ENCODE measurements at places on chromosomes 6 and 20.

DNA sequence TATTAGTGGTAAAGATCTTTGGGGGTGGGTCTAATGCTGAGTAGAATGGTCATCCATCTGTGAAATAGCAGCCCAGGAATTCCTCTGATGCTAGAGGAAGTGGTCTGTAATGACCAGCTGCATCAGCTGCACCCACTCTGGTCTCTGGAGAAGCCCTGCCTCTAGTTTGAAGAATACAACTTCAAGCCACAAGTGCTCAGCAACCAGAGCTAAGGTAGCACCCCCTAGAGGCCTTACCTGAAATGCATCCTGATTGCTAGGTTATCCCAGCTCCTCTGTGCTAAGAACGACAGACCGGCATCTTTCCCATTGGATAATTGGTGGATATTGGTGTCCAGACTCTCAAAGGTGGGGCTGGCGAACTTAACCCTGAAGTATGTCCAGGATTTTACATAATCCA lies 58.2 kb downstream of the DNAH8 start:
- DNase-seq = no peak

- no peak for DNase-seq
These were observed 165.6 kb upstream of the OGFRL1 start for GRCh38 chr6:71123051-71123450.

GRCh38 chr6:128719786-128720185 lies 163.2 kb upstream of the LAMA2 start:
- DNase-seq = no peak

DNA sequence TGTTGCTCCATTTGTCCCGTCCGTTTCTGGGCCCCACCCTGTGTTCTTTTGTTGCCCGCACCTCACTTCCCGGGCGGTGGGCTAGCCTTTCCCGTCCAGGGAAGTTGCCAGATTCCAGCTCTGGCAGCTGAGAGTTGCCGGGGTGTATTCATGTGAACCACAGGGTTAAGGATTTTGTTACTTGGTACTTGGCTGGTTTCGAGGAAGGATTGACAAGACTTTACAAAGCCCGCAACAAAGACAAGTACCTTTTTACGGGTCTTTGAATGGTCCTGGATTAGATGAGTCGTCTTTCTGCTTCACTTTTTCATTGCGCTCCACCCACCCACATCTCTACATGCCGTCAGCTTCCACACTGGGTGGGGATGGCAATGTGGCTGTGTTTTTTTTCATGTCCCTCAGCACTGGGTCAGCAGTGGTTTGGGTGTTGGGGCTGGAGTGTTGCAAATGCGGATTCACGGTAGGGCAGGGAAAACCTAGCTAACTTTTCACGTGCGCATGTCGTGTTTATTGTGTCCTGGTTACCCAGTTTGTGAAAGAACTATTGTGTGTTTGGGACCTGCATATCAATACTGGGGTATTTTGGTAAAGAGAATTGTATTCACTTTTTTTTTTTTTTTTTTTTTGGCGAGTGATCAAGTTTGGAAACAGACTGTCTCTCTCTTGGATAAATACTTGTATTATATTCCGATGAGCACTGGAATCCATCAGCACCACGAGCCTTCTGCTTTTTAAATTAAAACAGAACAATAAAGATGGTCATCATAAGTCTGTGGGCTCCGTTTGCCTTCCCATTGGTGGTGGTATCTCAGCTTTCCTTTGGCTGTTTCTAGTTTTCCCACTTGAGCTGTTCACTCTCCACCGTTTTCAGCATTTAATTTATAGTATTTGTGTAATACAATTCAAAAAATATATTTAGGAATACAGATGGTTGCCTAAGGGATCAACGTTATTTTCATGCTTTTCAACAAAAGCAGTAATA lies 1.2 kb downstream of the DUSP22 start:
- peak; percentile 70 for DNase-seq

- no peak for DNase-seq
These were observed 64.7 kb upstream of the HS3ST5 start for GRCh38 chr6:114407426-114408035.

GRCh38 chr6:136890986-136891385 lies 31.1 kb upstream of the SLC35D3 start:
- no peak for DNase-seq

- DNase-seq = peak; percentile 61
These were observed 180.3 kb downstream of the CDH26 start for GRCh38 chr20:60138256-60139220.

- DNase-seq = peak; percentile 81
These were observed 1.5 kb downstream of the BICRAL start for GRCh38 chr6:42783177-42783875.

GRCh38 chr6:15365273-15365687 lies 119.4 kb downstream of the JARID2 start:
- DNase-seq = peak; percentile 76

DNA sequence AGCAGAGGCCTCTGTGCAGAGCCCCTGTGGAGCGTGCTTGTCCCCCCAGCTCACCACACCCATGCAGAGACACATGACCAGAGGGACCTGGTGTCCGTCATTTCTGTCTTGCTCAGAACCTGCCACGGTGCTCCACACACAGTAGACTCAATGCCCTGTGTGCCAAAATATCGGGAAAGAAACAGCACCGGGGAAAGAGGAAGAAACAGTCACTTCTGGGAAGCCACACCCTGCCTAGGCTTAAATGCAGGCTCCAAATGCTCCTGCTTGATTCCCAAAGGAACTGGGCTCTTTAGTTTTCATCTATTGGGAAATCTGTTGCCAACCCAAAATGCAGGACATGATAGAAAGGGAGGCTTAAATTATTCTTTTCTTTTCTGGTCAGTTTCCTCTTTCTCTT lies 503.9 kb downstream of the CD83 start:
- no peak for DNase-seq

- peak; percentile 82 for DNase-seq
These were observed at the start of gene CD83 for GRCh38 chr6:14117158-14118090. CD83 (plus strand) TSS chr6:14117772; CDS start chr6:14117812, 40 bp downstream.

GRCh38 chr20:61819921-61820825 lies 245.5 kb downstream of the TAF4 start:
- no peak for DNase-seq

DNA sequence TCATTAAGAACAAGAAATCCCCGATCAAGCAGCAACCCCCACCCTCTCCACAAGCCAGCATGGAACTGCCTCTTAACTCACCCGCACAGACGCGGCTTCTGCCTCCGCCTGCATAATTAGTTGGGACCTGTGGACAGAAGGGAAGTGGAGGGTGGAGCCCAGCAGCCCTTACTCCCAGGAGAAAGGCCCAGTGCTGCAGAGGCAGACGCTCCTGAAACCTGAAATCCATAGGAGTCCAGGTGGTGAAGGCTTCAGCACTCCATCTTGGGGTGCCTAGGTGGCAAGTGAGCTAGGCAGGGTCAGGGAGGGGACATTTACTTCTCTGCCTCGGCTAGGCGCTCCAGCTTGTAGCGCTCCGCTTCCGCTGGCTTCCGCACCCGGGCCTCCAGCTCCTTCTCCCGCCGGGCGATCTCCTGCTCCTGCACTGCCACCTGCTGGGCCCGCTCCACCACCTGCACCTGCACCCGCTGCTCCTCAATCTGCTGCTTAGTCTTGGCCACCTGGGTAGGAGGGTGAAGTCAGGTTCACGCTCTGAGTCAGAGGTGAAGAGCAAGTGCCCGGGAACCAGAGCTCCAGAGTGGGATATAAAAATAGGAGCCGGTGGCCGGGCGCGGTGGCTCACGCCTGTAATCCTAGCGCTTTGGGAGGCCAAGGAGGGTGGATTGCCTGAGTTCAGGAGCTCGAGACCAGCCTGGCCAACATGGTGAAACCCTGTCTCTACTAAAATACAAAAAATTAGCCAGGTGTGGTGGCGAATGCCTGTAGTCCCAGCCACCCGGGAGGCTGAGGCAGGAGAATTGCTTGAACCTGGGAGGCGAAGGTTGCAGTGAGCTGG lies 10.7 kb downstream of the TUBB start:
- peak; percentile 85 for DNase-seq

GRCh38 chr6:158060455-158061360 lies 79.0 kb downstream of the SYNJ2 start:
- DNase-seq = peak; percentile 75

GRCh38 chr6:31467151-31467550 lies 30.8 kb upstream of the MICB start:
- no peak for DNase-seq

GRCh38 chr6:127539272-127539671 lies 20.1 kb upstream of the MTCL3 start:
- no peak for DNase-seq

- no peak for DNase-seq
These were observed 45.0 kb downstream of the SULF2 start for GRCh38 chr20:47740121-47740861.

- no peak for DNase-seq
These were observed 11.3 kb downstream of the OCSTAMP start for GRCh38 chr20:46539113-46539512.

GRCh38 chr6:13166916-13167315 lies 161.4 kb downstream of the TBC1D7 start:
- no peak for DNase-seq

Measured in left lobe of liver (tissue), 2 donors.